SW480 (cell line): ENCODE measurements at places on chromosomes 6 and 20.

- no peak for DNase-seq
These were observed 312.3 kb downstream of the HAO1 start for GRCh38 chr20:7627734-7628663.

DNA sequence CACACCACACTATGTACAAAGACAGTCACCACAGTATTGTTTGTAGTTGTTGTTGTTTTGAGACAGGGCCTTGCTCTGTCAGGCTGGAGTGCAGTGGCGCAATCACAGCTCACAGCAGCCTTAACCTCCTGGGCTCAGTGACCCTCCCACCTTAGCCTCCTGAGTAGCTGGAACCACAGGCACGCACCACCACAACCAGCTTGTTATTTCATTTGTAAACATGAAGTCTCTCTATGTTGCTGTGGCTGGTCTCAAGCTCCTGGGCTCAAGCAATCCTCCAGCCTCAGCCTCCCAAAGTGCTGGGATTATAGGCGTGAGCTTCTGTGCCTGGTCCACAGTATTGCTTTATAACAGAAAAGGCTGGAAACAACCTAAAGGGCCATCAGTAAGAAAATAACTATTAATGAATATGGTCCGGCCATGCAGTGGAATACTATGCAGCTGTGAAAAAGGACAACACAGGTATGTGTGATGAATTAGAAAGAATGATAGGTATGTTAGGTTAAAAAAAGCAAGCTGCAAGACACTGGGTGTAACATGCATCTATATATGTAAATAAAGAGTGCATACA is 30.0 kb upstream of the PTGIS start:
- DNase-seq: no peak

DNA sequence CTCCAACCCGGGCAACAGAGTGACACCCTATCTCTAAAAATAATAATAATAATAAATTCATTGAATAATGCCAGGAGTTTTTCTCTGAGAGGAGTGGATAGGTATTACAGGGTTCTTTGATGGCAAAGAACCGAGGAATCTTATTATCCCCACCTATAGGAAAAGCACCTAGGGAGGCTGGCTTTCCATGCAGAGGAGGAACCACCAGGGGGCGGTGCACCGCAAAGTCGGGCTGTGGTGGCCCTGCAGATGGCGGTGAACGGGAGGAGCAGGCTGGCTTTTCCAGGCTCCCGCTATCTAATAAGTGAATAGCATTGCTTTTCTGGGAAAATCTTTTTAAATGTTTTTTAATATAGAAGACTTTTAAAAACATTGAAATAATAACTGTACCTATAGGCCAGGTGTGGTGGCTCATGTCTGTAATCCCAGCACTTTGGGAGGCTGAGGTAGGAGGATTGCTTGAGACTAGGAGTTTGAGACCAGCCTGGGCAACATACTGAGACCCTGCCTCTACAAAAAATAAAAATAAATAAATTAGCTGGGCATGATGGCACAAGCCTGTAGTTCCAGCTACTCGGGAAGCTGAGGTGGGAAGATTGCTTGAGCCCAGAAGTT is 864.2 kb downstream of the KIF16B start:
- peak; percentile 55 for DNase-seq

DNA sequence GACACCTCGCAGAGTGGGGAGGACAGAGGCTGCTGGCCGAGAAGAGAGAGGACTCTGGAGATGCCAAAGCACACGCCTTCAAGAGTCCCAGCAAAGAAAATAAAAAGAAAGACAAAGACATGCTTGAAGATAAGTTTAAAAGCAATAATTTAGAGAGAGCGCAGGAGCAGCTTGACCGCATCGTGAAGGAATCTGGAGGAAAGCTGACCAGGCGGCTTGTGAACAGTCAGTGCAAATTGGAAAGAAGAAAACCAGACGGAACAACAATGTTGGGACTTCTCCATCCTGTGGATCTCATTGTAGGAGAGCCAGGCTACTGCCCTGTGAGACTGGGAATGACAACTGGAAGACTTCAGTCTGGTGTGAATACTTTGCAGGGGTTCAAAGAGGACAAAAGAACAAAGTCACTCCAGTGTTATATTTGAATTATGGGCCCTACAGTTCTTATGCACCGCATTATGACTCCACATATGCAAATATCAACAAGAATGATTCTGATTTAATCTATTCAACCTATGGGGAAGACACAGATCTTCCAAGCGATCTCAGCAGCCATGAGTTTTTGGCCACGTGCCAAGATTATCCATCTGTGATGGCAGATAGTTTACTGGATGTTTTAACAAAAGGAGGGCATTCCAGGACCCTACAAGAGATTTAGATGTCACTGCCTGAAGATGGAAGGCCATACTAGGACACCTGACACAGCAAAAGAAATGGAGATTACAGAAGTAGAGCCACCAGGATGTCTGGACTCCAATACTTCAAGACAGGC is 52.2 kb downstream of the REV3L start:
- no peak for DNase-seq

DNA sequence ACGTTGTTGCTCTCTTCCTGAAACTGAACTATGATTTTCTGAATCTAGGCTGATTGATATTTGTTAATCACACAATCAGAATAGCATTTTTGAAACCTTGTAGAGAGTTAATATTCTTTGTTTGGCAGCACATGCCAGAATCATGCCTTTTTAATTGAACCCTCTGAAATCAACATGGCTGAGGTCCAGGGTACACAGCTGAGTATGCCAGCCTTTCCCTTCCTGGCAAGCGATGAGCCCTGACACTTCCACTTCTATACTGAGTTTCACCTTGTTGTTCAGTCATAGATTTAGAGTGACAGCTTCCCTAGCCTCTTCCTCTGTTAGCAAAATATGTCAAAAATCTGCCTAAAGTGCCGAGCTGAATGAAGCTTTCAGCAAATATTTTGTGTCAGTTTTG is 6.8 kb downstream of the HDDC2 start:
- no peak for DNase-seq

- no peak for DNase-seq
These were observed 90.3 kb downstream of the OLIG3 start for GRCh38 chr6:137403855-137404254.

DNA sequence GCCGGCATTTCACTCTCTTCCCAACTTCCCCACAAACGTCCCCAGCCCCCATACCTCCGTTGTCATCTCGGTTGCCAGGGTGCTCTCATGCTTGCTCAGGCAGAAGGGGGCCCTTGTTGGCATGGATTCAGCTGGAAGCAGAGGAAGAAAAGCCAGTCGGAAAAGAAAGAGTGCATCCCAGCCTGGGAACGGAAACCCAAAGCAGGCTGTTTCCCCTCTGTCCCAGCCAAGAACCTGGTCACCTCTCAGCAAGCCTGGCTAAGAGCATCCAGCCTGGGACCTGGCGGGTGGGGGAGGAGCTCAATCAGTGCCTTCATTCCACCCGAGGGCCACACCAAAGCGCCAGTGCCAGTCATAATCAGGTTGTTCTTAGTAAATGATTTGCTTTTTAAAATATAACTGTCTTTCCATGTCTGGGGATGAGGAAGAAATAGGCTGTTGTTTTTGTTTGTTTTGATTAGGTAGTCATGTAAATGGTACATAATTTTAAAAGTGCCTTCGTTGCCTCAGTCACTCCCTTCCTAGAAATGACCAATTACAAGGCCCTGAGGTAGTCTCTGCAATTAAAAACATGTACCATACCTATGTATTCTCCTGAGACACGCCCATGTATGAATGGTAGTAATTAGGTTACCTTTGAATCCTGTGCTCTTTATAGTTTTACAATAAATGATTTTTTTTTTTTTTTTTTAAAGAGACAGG is 21.1 kb downstream of the CHMP4B start:
- no peak for DNase-seq

DNA sequence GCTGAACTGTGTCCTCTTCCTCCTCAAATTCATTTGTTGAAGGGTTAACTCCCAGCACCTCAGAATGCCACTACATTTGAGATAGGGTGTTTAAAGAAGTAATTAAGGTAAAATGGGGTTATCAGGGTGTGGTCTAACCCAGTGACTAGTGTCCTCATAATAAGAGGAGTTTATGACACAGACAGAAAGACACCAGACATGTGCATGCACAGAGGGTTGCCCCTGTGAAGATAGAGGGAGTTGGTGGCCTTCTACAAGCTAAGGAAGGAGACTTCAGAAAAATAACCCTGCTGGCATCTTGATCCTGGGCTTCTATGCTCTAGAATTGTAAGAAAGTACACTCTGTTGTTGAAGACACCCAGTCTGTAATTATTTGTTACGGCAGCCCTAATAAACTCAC is 24.9 kb upstream of the EDN1 start:
- no peak for DNase-seq

- no peak for DNase-seq
These were observed 117.5 kb downstream of the PLCB4 start for GRCh38 chr20:9186396-9186795.

- no peak for DNase-seq
These were observed 16.9 kb upstream of the FANCE start for GRCh38 chr6:35435074-35435837.

- no peak for DNase-seq
These were observed 17.2 kb downstream of the SCUBE3 start for GRCh38 chr6:35230950-35231349.

DNA sequence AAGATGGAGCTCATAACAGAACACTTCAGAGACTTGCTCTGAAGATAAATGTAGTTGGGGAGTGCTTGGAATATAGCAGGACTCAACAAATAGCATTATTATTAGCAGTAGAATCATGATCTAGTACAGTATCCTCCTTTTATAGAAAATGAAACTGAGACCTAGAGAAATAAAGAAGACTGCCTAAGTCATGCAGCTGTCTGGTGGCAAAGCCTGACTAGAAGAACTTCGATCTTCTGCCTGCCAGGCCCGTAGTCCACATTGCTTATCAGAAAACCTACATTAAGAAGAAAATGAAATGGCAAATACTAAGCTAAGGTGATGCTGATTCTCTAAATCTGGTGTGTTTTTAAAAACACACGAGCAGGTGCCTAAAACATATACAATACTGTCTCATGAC is 46.4 kb upstream of the DST start:
- DNase-seq: no peak

DNA sequence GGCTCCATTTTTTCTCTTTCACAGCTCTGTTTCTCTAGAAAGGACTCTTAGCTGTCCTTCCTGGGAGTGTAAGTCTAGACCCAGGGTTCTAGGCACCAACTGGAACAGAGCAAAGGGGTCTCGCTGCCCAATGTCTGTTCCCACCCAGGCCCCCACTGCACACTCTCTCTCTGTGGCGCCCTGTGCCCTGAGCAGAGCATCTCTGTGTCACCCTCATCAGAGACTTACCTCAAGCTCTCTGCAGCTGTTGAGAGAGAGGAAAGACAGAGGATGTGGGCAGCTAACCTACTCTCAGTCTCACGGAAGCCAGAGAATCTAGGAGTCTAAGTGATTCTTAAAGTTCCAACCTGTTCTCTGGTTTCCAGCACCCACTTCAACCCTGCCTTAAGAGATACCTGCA is 9.5 kb downstream of the NCR2 start:
- DNase-seq: no peak

DNA sequence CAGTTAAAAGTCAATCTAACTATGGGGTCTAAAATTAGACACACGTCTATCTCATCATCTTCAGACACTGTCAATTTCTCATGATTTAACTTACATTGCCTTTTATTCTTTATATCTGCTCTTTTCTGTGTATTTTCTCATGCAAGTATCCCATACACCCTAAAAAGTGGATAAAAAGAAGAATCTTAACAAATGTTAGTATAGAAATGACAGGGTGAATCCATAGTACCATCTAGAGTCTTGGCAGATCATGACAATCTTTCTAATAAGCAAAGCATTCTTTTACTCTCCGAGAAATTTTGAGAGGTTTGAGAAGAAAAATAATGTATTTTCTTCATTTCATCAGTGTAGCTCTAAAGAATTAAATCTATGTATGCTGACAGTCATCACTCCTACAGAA is 382.7 kb downstream of the C6orf118 start:
- no peak for DNase-seq

DNA sequence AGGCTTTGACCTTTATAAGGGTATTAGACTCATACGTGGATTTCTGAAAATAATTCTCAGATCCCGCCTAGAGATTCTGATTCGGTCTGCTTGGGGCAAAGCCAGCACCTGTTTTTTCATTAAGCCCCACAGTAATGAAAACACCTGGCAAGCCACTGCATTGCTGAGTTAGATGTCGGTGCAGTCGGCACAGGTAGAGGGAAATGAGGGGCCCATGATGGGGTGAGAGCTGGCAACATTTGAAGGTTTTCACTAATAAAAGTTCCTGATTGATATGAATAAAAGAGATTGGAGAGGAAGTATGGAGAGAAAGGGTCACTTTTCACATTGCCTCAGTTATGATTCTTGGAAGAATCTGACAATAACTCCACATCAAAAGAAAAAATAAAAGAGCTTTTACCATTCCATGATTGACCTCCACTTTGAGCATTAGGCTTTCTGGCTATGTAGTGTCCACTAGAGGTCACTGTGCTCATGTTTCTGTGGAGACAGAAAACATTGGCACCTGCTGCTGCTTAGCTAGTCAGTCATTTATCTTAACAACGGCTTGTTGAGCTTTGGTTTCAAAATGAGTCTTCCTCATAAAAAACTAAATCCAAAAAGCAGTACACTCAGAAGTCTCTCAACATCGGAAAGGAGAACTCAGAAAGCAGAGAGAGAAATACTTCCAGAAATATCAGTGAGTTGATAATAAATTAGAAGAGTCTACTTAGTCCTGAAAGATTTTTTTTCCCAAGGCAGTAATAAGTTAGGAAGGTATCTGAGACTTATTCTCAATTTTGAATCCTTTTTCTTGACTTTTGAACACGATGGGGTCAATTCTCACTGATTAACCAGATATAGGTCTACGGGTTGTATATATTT is 53.3 kb upstream of the KLHL31 start:
- DNase-seq: peak; percentile 77

- peak; percentile 74 for DNase-seq
These were observed 31.6 kb downstream of the TUBB2B start for GRCh38 chr6:3195695-3196497.

- no peak for DNase-seq
These were observed 38.1 kb downstream of the IRF4 start for GRCh38 chr6:429515-430121.

DNA sequence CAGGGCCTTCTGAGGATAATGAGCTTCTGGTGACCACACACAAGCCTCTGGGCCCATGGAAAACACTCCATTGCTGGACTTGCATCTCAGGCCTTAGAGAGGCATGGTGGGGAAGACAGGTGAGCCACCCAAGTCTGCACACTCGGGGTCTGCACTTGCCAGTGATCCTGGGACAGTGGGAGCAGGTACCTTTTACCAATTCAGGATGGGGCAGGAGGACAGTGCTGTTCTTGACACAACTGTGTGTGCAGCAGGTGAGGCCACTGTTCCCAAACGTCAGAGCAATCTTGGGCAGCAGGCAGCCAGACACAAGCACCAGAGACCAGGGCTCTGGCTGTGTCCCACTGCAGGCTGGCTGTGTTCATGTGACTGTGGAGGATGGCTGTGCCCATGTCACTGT is 221.3 kb downstream of the ERMARD start:
- no peak for DNase-seq

DNA sequence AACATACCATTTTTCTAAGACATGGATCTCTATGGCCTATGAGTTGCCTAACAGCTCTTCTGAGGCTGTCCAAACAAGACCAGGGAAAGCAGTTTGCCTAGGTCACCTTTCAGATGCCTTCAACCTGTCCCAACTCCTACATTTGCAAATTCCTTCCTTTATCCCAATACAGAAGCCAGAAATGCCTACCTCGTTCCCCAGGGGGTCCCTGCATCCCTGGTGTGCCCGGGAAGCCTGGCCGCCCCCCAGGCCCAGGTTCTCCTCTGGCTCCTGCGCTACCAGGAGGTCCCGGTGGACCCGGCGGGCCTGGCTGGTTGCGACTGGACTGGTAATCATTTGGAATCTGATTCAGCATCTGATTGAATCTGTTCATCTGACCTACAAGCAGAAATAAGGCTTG is 115.9 kb downstream of the COL12A1 start:
- DNase-seq: no peak
